ENCODE measurements at places on chromosomes 6 and 20.
A peak's percentile ranks its signal among the peaks of the same experiment; 100 is the strongest.

GRCh38 chr6:167684276-167685104, 142.2 kb upstream of the AFDN start:
- DNase-seq: no peak

DNA sequence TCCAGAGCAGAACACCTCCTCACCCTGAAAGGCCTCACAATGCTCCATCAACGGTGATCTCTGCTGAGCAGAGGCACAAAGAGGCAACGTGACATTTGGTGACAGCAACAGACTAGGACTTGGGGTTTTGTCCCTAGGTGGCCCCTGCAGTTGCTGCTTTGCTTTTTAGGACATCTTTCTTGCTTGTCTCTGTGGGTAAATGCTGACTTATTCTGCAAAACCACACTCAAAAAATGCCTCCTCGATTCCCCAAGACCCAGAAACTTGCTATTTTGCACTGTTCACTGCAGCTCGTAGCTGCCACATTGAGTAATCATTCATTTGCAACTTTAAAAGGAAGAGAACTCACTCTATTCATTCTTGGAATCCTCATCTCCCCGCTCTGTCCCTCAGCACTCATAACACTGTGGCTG, 209.9 kb downstream of the LY86 start:
- DNase-seq: no peak

- DNase-seq: no peak
Observed at GRCh38 chr20:40600441-40601219, 88.4 kb downstream of the MAFB start.

GRCh38 chr6:138013959-138014358, 93.3 kb downstream of the PERP start:
- no peak for DNase-seq

- DNase-seq: no peak
Observed at GRCh38 chr20:37356387-37356786, 10.4 kb downstream of the SRC start.

- no peak for DNase-seq
Observed at GRCh38 chr6:88823998-88824397, 139.4 kb downstream of the RNGTT start.

GRCh38 chr6:116291701-116292396, 12.1 kb upstream of the TSPYL1 start:
- no peak for DNase-seq

DNA sequence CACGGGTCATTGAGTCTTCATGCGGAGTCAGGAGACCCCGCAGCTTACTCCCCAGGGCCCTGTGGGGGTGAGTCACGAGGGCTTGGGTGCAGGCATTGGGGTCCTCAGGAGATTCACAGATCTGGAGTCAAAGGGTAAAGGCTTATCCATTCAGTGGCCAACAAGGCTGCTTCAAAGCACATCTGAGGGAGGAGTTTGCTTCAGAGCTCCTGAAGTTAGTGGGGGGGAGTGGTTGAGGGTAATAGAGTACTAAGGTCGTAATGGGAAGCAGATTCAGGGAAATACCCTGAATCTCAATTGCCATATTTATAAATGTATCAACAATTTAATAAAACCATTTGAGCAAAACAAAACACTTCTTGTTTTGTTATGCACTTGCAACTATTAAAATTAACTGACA, 37.3 kb downstream of the SH3BGRL2 start:
- no peak for DNase-seq

DNA sequence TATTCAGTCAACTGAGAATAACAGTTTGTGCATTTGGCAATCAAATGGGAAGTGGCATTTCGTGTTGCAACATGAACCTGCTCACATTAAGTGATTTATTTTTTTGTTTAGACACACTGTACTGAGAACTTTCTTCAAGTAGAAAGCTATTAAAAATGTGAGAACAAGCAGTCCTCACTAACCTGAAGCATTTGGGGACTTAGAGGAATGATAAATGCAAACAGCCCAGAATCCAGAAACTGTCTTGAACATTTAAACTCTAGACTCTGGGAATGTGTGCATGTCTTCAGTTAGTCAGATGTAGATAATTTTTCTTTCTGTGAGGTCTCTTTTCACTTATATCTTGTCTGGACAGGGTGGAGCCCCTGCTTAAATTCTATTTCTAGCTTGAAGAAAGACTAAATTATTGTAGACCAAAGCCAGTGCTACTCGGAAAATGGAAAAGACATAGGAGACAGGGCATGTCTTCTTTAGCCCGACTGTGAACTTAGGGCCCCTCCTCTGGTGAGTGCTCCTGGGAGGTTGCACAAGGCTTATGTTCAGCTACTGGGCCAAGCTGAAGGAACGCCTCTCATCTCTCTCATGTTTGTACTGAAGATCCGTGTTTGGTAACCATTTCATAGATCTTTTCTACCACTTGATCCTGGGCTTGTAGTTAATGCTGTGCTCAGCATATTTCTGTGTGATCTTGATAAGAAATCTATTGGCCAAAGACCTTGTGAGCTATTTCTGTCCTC, 70.1 kb downstream of the SLX4IP start:
- no peak for DNase-seq

DNA sequence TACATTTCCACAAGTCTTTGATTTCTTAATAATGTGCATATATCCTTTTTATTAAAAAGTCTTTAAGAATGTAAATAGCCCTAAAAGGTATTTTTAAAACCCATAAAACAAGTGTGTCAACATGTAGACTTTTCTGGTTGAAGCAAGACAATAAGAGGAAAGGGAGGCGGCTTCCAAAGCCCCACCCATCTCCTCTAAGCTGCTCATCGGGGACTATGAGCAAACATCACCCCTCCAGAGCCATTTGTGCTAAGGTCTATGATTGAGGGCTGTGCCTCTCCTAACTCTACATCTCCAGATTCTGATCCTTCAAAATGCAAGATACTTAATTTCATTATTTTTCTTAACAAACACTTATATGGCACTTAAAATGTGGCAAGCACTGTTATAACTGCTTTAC, 2.5 kb upstream of the NAA20 start:
- DNase-seq: no peak

DNA sequence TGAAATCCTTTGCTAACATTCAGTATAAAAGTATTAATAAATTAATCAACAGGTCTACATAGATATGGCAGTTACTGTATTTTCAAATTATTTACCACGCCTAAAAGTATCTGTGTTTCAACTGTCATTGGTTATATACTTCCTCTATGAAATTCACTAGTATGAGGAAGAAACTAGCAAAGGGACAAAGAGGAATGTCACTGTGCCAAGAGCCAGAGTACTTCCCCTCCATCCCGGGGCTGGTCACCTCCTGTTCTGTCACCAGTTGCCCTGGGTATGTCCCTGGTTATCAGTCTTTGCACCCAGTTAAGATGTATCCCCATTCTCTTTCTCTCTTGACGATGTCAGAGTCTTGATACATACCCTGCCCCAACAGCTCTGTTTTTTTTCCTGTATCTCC, 476.8 kb upstream of the SOX4 start:
- DNase-seq: no peak

DNA sequence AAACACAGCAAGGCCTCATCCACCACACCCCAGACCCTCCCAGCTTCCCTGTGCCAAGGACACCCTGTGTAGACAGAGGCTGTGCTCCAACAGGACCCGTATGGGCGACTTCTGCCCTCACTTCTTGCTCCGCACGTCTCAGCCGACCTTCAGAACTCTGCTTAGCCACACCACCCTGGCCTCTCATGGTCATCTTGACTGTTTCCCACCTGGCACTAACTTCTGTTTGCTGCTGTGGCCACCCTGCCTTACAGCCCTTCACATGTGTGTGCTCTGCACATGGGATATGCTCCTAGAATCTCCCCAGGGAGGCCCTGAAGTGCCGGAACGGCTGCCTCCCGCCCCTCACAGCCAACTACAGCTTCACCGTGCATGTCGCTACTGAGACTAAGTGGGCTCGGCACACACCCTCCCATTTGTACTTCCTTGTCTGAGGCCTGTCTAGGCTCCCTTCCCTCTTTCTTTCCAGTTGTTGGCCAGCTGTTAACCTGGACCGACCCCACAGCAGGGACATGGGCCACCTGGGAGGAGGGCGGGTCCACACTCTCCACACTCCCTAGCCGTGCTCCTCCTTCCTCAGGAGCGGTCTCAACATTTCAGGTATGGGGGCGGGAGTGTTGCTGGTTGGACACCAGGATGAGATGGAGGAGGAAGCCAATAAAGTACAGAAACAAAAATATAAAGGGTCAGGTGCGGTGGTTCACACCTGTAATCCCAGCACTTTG, 69.6 kb downstream of the PYGB start:
- no peak for DNase-seq

GRCh38 chr6:140276719-140277118, 902.3 kb upstream of the CITED2 start:
- no peak for DNase-seq

DNA sequence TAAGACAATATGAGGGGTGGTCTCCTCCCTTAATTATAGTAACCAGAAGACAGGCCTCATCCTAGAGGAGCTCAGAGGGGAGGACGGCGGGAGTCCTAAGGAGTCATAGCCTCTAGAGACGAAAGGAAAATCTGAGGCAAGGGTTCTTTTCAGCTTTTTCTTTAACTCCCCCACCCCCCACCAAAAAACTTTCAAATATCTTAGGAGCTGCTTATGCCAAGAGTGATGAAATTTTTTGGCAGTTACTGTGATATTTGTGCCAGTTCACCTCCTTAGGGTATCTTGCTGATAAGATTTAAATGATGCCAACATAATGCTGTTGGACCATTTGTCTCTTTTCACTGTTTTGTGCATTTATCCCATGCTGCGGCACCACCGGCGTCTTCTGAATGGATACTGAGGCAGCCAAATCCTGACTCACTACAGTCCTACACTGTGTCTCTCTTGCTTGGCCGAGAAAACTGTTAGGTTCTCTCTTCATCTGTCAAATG, 44.5 kb upstream of the DSE start:
- DNase-seq: no peak

DNA sequence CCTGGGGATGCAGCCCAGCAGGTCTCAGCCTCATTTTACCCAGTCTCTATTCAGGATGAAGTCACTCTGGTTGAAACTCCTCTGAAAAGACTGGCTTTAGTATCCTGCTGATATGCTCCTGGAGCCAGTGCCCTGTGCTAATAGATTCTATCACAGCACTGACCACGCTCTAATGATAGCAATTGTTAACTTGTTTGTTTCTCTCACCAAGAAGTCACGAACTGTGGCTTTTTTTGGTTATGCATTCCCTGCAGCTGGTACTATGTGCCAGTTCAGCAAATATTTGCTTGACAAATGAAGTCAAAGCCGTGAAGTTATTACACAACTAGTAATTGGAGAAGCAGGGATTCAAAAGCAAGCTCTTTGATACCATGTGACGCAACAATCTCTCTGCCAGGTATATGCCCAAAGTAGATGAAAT, 754.6 kb downstream of the KIF16B start:
- DNase-seq: no peak

DNA sequence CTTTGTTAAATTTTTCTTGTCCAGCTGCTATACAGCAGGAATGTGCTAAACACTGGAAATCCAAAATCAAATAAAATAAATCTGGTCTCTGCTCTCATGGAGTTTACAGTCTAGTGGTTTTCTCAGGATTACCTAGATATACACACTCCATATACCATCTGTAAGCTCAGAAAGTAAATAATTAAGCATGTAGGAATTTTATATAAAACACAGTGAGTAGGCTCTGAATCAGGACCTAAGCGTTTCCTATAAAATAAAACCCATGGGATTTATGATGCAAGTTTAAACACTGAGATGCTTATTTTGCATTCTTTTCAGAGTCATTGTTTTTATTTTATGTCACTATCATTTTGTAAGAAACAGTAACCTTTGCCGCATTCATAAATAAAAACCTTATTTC, 29.7 kb upstream of the UFL1 start:
- no peak for DNase-seq

DNA sequence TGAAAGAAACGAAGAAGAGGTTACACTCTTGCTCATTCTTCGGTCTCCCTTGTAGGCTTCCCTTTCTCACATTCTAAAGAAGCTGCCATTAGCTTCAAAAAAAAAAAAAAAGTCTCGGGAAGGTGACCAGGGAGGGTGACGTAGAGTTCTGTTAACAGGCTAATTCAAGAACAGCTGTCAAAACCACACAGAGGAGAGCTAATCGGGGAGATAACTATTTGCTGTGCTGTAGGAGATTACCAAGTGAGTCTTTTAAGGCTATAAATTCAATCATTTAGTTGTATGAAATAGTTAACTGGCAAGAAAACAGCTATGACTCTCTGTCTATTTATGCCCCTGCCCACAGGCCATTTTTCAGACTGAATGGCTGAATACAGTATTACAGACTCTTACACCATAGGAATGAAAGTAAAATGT, 256.8 kb downstream of the SYNE1 start:
- no peak for DNase-seq

DNA sequence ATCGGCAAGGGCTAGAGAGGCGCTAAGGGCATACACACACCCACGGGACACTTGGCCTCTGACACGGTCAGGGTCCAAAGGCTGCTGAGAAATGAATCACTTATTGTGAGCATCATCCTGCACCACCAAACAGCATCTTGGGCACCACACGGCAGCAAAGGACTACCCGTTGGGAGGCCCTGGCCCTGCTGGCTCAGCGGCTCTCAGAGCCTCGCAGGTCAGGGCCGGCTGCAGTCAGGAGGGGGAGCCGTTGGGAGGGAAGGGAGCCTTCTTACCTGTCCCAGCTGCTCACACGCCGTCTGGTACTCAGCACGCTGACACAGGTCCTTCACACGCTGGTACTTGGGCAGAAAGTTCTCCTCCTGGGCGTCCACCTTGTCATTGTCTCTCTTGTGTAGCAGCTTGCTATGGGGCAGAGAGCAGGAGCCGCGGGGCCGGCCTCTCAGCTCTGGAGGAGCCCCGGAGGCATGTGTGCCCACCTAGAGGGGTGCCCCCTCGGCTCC, 109.0 kb downstream of the SULF2 start:
- DNase-seq: no peak

DNA sequence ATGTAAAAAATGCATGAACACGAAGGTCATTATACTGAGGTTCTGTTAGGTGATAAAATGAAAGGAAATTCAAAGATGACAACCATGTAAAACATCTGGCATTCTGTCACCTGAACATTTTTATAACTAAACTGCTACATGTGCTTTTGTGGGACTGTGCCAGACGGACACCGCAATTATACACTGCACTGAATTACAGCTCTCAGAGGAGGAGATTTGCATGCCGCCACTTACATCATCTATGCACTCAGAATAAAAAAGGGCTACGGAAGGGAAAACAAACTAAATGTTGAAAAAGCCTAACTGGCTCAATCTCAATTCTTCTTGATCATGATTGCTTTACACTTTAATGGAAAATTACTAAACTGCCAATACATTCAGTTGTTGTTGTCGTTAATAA, 614.0 kb upstream of the EYS start:
- DNase-seq: no peak

- DNase-seq: peak; percentile 64
Observed at GRCh38 chr6:28252009-28252975, at the start of gene ZKSCAN4. Gene ZKSCAN4, minus strand, starts transcription at chr6:28252269. Its CDS starts 289 bp downstream, at chr6:28251980.

- no peak for DNase-seq
Observed at GRCh38 chr6:18562726-18563125, 175.6 kb downstream of the RNF144B start.

- DNase-seq: no peak
Observed at GRCh38 chr6:122853259-122853995, 64.4 kb downstream of the SMPDL3A start.

GRCh38 chr20:4243071-4243470, 227.7 kb upstream of the RNF24 start:
- no peak for DNase-seq

All from stimulated activated CD4-positive, alpha-beta T cell treated with anti-CD3 and anti-CD28 coated beads, TNF-alpha, amount 100 ng/mL, for 24 hours (primary cell).